ENCODE measurements at places on chromosomes 3 and 15.

GRCh38 chr3:182450942-182451787 is 342.1 kb upstream of the ATP11B start:
- DNase-seq: no peak

DNA sequence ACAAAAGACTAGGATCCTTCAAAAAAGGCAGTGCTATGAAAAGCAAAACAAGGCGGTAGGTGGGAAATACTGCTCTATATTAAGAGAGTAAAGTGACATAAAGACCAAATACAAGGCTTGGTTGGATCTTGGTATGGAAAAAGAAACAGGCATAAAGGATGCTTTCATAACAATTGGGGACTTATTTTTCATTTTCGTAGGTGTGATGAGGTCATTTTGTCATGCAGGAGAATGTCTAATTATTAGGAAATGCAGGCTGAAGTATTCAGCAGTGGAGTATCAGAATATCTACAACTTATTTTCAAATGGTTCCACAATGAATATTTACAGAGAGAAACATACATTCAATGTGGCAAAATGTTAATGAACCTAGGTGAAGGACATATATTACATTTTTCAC is 9.0 kb downstream of the XPC start:
- DNase-seq: no peak

- no peak for DNase-seq
Observed at GRCh38 chr3:193782747-193783146, 189.7 kb downstream of the OPA1 start.

- no peak for DNase-seq
Observed at GRCh38 chr15:74227968-74228722, 8.0 kb upstream of the CCDC33 start.

GRCh38 chr3:4954256-4955000 is 24.8 kb upstream of the BHLHE40 start:
- DNase-seq: no peak

DNA sequence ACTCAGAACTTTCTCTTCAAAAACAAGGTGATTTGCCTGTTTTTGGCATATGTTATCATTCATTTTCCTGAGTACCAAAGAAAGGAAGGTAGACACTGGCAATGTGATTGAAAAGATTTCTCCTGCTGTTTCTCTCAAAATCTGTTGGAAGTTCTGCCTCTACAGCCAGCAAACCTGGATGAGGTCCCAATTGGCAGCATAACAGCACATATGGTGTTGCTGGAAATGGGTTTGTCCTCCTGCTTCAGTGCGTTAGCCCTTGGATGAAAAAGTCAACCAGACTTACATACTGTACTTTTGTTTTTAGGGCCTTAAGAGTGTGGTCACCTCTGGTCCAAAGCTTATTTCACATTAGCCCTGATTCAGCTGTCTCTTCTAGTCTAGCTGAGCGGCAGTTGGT is 237.6 kb upstream of the MME start:
- no peak for DNase-seq

DNA sequence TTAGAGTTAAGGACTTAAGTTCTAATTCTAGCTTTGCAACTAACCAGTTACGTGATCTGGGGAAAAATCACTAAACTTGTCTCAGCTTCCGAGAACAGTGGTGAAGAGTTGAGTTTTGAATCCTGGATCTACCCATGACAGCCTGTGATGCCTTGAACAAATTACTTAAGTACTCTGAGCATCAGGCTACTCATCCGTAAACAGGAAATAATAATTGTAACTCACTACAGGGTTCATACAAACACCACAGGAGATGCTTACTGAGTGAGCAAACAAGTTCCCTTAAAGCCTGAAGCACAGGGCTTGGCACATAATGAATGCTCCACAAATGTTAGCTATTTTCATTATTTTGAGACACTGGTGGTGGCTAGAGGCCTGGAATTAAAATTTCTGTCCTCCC is 158.8 kb downstream of the ERC2 start:
- DNase-seq: no peak

- DNase-seq: peak; percentile 82
Observed at GRCh38 chr3:38579141-38579540, 70.3 kb downstream of the SCN5A start.

- no peak for DNase-seq
Observed at GRCh38 chr3:4709341-4709740, 216.2 kb downstream of the ITPR1 start.

- peak; percentile 38 for DNase-seq
Observed at GRCh38 chr3:193240436-193240849, 579 bp upstream of the PLAAT1 start.

GRCh38 chr3:153373606-153374005 is 211.6 kb downstream of the RAP2B start:
- no peak for DNase-seq

- peak; percentile 3 for DNase-seq
Observed at GRCh38 chr15:99954361-99955180, 221.3 kb upstream of the LYSMD4 start.

GRCh38 chr15:32994810-32995424 is 199.6 kb downstream of the FMN1 start:
- no peak for DNase-seq

DNA sequence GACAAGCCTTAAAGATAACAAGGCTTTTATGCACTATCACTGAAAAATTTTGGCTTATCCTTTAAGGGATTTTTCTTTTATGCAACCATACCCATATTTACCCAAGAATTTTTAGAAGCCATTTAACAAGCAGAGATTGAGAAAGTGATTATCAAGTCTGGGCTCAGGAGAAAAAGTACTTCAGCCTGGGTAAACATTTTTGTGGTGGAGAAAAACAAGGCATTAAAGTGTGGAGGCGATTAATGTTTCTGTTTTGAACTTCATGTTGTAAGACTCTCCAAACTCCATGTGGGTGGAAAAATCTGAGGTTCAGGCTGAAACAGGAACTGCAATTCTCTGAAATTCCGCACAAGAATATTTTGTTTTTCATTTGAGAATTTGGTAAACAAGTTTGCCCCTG is 260.4 kb upstream of the KCNMB2 start:
- DNase-seq: no peak

- DNase-seq: no peak
Observed at GRCh38 chr3:41521010-41521655, 321.8 kb downstream of the CTNNB1 start.

- no peak for DNase-seq
Observed at GRCh38 chr15:88238618-88239430, 17.7 kb downstream of the NTRK3 start.

DNA sequence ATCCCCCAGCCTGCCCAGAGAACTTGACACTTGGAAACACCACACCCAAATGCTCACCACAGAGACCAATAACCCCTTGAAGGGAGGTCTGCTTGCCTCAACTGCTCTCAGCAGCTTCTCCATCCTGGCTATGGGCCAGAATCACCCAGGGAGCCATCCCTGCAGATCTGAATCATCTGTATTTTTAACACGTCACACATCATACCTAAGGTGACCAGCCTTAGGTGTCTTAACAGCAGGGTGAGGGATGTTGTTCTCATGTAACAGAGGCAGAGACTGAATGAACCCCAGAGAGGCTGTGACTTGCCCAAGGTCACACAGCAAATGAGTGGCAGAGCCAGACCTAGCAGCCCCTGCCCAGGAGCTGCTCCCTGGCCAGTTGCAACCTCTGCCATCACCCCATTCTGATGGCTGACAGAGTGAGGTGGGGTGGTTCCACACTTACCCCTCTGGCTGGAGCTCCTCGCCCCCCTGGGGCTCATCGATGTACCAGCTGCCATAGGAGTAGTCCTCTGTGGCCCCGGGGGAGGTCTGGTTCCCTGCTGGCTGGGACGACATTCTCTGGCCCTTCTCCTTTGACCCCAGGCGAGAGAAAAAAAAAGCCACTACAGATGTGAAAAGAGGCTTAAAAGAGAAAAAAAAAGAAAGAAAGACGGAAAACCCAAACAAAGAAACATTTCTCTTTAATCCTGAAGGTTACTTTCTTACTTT is 722 bp downstream of the STRA6 start:
- no peak for DNase-seq

- no peak for DNase-seq
Observed at GRCh38 chr3:87973906-87974305, 84.9 kb downstream of the CGGBP1 start.

DNA sequence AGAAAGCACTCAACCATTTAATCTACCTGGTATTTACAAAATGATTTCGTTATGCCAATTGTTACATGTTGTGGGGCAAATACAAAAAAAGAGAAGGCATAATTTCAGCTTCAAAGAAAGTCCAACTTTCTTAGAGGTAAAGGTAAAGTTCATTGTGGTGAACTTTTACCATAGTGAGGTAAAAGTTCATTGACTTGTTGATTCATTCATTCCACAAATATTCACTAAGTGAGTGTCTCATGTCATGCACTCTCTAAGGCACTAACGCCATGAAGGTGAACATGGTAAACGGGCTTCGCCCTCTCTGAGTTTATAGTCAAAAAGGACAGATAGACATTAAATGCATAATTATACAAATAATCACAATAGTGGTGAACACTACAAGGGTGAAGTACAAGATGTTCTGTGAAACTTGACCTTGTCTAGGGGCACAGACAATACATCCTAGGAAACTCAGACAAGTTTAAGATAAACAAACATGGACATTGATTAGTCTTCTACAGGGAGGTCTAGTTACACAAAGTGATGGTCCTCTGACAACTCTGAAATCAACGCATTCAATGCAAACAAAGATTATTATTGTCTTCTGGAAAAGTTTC is 378.6 kb downstream of the MAGI1 start:
- no peak for DNase-seq

DNA sequence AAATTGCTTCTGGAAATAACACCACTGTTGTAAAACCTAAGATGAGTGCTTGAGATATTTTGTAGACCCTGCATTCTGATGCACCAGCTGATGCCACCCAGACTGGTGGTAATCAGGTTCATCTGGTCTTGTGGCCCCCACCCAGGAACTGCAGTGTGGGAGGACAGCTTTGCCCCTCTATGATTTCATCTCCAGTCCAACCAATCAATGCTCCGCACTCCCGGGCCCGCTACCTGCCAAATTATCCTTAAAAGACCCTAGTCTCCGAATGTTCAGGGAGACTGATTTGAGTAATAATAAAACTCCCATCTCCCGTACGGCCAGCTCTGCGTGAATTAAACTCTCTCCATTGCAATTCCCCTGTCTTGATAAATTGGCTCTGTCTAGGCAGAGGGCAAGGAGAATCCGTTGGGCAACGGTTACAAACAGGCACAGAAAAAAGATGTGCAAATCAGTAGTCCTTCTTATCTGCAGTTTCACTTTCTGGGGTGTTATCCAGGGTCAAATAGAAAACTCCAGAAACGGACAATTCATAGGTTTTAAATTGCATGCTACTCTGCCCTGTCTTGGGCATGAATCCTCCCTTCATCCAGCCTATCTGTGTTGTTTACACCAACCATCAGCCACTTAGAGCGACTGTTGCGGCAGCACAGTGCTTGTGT is 29.2 kb upstream of the TRPM1 start:
- no peak for DNase-seq

DNA sequence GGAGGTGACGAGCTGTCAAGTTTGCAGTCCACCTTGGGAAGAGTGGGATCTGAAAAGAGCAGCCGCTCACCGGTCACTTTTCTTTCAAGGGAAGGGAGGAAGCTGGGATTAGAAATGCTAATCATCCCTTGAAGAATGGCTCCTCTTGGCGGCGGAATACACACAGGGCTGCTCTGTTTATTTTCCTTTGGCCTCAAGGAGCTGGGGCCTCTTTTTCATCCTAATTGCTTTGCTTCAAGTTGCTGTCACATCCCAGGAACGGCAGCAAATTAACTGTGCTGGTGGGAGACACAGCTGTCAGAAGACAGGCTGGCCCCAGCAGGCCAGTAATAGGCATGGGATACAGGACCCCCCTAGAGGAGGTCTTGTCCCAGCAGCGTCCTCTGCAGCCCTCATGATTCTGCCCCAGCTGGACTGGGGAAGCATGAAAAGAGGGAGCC is 6.7 kb downstream of the KBTBD13 start:
- no peak for DNase-seq

DNA sequence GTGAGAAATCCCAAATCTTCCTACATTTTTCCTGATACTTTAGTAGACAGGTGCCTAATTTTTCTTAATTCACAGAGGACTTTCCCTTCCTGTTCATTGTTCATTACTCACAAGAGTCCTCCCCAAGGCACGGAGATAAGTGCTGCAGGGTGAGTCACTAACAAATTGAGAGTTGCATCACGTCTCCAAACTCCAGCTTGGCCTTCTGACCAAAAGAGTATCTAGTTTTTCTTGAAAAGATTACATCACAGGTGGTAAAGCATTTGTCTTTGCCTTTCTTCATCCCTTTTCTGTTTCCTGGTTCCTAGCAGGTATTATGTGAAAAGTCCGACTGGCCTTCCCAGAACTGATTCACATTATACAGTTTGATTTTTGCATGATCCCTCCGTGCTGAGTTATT is 24.9 kb upstream of the RASGRP1 start:
- no peak for DNase-seq

DNA sequence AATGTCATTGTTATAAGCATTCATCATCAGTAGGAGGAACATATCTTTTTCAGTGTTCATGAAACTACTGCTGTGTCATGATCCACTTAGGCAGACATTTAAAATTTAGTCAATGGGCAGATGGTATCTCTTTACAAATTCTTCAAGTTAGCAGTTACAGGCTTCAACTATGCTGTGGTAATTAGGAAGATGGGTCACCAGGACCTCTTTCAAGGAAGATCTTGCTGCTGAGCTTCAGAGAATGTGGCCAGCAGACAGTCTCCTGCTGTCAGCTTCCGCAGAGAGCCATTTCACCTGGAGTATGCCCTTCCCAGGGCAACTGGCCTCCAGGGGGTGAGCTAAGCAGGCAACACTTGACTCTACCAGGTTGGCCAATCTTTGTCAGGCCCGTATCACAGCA is 19.4 kb downstream of the IFT57 start:
- DNase-seq: peak; percentile 15

- no peak for DNase-seq
Observed at GRCh38 chr15:58762731-58763130, 8.4 kb upstream of the MINDY2 start.

- no peak for DNase-seq
Observed at GRCh38 chr3:123678108-123678511, 93.3 kb upstream of the HACD2 start.

GRCh38 chr3:100129941-100130340 is 15.6 kb upstream of the FILIP1L start:
- no peak for DNase-seq

DNA sequence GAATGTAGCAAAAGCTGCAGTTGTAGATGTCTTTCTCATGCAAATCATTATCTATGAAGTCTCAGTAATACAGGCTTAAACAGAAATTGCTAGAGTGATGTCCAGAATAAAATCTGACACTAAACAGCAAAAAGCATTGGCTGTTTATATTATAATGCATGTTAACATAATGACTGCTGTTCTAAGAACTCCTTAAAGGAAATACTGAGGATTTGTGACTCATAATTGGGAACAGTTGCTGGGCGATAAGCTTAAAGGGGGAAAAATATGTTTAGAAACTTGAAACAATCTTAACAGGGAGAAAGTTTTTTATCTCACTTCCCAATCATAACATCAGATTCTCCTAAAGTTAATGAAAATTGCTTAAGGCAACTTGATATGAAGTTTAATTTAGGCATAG is 17.5 kb downstream of the TIPARP start:
- no peak for DNase-seq

GRCh38 chr15:62773369-62774165 is 269.0 kb upstream of the TPM1 start:
- no peak for DNase-seq

- no peak for DNase-seq
Observed at GRCh38 chr15:31359702-31360111, 33.1 kb downstream of the KLF13 start.

Measured in iPS-NIHi11 (cell line).